ENCODE measurements at places on chromosomes 7 and 10. TPM values are rescaled to one million over a fixed set of nuclear protein-coding genes. Genes with fewer than 3 reads are reported as not detected.
A peak's percentile ranks its signal among the peaks of the same experiment; 100 is the strongest.

DNA sequence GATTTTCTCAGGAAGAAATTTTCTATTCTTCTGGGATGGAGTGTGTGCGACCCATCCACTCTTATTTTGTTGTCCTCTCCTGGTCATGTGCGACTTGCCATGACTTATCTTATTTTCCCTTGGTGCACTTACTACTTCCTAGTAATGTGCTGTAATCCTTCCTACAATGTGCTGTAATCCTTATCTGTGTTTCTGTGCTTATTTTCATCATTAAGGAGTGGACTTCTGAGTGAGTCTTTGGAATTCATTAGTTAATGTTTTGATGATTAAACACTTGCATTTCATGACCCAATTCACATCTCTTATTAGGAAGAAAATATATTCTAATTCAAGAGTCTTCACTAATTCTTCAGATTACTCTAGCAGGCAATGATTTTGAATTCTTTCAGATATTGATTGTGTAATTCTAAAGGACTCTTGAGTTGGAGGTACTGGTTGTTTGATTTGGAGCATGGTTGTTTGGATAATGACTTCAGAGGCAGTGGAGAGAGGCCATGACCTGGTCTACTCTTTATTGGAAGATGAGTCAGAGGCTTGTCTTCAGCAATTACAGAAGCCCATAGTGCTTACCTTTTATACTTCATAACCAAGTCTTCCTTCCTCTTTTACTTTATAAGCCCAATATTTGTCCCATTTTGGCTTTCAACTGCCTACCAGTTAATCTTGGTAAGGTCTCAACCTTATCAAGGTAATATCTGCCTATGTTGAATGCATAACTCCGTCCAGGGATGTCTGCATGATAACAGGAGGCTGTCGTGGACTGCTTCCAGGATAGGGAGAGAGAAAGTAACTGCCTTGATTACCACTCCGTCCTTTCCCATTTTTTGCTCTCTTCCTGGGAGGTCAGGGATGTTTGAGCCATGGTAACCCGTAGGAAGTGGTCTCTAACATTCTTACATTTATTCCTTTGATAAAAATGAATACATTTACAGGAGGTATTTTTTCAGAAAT, 278.3 kb upstream of the SP8 start:
- DNase-seq: no peak

DNA sequence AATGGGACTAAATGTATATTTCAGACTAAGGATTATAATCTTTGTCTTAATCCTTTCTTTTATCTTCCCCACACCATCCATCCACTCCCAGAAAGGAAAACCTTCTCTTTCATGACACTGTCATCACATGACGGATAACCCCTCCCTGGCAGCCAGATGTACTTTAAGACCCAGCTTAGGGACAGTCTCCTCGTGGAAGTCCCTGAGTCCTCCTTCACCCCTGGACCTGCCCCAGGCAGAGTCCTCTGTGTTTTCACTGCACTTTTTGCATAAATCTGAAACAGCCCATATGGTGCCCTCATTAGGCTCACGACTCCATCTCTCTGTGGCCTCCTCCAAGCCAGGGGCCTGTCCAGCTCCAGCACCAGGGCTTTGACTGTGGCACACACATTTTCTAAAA, 16.0 kb downstream of the NRAP start:
- no peak for DNase-seq

GRCh38 chr7:135508883-135509588, 866 bp downstream of the CNOT4 start:
- DNase-seq: peak; percentile 4

DNA sequence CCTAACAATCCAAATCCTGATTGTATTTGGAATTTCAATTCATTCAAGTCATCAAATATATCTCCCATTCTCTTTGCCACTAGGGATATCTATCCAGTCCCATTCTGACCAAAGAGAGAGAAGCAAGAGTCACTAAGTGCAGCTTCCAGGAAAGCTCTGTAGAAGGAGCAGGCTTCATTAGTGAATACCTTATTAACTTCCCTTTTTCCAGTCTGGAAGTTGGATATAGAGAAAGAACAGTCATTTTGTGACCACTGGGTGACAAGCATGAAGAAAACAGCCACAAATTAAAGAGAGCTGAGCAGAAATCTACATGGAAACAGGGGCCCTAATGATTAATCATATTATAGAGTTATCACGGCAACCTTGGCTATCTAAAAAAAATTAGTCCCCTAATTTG, 190.7 kb upstream of the ADO start:
- no peak for DNase-seq

Gene SYT15B
- 6.7 TPM for polyA plus RNA-seq

Gene UNC5B
- 10.1 TPM for polyA plus RNA-seq

GRCh38 chr7:148419856-148420832, 170.4 kb upstream of the C7orf33 start:
- no peak for DNase-seq

- DNase-seq: no peak
These were observed 24.4 kb upstream of the LRRC4 start for GRCh38 chr7:128055637-128056036.

DNA sequence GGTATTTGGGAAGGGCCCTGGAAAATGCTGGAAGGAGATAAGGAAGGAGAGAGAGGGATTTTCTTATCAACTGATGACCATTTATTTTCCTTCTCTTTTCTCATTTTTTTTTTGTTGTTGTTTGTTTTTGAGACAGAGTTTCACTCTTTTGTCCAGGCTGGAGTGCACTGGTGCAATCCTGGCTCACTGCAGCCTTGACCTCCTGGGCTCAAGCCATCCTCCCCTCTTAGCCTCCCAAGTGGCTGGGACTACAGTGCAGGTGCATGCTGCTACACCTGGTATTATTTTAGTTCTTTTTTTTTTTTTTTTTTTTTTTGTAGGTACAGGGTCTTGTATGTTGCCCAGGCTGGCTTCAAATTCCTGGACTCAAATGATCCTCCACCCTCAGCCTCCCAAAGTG, 52.2 kb downstream of the HIP1 start:
- no peak for DNase-seq

GRCh38 chr10:4776234-4776638, 49.8 kb upstream of the AKR1E2 start:
- no peak for DNase-seq

DNA sequence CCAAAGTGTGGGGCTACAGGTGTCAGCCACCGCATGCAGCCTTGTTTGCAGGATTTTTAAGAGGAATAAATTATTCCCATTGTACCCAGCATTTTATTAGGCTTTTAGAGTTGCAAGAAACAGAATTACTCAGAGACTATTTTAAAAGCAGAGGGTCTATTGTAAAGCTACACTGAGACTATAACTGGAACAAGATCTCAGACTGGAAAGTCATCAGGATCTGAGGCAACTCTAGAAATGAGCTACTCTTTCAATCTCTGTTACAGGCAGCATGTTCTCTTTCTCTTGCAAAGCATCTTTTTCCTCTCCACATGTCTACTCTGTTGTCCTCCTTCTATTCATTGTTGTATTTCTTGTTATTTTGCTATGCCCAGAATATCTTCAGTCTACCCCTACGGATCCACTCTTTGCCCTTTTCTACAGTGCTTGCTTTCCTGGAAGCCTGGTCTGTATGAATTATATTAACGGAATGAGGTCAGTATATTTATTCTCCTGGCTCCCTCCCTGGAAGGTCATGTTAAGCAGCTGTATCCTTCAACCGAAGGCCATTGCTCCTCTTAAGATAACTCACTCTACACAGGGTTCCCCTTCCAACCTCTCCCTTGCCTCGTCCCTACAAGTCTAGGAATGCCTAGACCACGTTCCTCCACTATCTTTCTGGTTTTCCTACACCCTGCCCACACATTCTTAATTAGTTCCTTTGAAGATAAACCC, 27.7 kb upstream of the MICU1 start:
- no peak for DNase-seq

Gene ASAH2
- polyA plus RNA-seq: 0.85 TPM

- peak; percentile 42 for DNase-seq
These were observed 64.6 kb upstream of the CREB5 start for GRCh38 chr7:28347475-28348318.

DNA sequence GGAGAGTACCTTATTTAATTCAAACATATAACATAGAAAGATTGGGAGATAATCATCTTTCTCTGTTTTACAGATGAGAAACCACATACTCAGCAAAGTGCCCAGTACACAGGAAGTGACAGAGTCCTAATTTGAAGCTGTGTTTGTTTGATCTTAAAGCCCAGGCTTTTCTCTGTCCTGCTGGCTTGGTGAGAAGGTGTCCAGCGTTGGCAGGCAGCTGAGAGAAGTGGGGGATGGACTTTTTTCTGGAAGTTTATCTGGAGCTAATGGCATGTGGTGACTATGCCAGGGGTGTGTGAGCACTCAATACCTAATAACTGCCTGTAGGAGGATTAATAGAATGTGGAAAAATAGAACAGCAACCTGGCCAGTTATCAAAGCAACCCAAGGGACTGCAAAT, 60.8 kb downstream of the NPSR1 start:
- no peak for DNase-seq

GRCh38 chr7:27181795-27182275, 3.2 kb downstream of the HOXA11 start:
- DNase-seq: no peak

GRCh38 chr10:69639291-69640195, 9.5 kb downstream of the FAM241B start:
- DNase-seq: no peak

Data from urinary bladder (tissue), 4 donors.